ENCODE measurements at places on chromosomes 16 and 17.

DNA sequence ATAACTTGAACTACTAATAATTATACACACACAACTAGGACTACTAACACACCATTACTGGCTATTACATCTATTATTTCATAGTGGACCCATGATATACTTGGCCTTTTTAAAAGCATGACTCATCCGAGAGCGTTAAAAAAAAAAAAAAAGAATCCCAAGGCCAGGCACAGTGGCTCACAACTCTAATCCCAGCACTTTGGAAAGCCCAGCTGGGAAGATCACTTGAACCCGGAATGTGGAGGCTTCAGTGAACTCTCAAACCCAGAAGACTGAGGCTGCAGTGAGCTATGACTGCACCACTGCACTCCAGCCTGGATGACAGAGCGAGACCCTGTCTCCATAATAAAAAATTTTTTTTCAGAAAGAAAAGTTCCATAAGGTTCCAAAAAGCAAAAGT, 3.1 kb downstream of the GLG1 start:
- no peak for DNase-seq

DNA sequence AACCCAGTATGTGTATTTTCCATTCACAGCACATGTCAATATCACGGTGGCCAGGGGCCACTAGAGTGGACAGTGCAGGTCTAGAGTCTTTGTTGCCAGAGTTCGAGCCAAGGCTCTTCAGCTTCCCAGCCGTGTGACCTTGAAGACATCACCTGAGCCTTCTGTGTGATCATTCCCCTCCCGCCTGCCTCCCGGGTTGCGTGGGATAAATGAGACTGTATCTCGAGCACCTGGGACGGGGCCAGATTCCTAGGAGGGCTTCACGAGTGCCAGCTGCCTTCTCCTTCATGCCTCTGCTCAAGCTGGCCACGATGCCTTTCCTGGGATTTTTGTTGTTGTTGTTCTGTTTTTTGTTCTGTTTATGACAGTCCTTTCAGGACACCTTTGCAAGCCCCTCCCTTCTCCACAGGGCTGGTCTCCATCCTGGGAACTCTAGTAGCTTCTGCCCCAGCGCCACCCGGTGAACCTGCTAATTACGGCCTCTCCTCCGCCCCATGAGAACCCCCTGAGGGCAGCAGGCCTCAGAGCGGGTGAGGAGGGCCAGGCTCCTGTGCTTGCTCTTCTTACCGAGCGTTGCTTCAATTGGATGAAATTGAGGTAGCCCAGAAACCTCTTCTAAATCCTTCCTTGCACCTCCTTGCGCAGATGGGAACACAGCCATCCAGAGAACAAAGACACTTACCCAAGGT, 3.9 kb downstream of the SPNS2 start:
- DNase-seq = no peak

GRCh38 chr17:69763503-69763902, 311.5 kb upstream of the KCNJ16 start:
- no peak for DNase-seq

DNA sequence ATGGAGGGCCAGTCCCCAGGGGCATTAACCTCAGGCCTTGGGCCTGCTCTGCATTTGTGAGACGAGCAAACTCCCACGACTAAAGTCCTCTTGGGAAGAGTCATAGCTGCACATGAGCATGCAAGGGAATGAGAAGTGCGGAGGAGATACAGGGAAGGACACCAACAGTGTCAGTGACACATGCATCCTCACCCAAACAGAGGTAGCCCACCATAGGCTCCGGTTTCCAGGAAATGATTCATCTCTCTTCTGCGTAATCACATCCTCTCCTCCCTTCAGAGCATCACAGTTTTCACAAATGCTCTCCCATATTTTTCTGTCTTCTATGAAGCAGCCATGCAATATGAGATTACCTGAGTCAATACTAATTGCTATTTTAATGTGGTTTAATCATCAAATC, 725.7 kb upstream of the GOT2 start:
- DNase-seq = no peak

GRCh38 chr17:81334391-81334901, 39.3 kb upstream of the SLC38A10 start:
- no peak for DNase-seq

- no peak for DNase-seq
Measured at GRCh38 chr16:54080524-54081008, 206.0 kb downstream of the IRX3 start.

DNA sequence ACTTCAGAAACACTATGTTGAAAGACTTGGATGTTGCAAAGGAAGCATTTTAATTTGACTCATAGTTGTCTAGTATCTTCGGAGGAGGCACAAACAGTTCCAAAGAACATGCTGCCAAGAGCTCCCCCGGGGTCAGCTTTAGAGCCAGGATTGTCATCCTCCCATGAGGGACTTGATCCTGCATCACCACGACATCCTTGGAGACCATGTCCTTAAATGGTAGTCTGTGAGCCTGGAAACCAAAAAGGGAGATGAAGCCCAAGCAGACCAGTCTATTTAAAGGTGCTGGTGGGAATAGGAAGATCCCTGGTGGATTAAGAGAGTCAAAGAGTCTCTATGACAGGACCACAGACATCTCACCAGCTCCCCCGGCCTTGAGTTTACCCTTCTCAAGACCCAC, 33.3 kb upstream of the DYNLRB2 start:
- DNase-seq = no peak

DNA sequence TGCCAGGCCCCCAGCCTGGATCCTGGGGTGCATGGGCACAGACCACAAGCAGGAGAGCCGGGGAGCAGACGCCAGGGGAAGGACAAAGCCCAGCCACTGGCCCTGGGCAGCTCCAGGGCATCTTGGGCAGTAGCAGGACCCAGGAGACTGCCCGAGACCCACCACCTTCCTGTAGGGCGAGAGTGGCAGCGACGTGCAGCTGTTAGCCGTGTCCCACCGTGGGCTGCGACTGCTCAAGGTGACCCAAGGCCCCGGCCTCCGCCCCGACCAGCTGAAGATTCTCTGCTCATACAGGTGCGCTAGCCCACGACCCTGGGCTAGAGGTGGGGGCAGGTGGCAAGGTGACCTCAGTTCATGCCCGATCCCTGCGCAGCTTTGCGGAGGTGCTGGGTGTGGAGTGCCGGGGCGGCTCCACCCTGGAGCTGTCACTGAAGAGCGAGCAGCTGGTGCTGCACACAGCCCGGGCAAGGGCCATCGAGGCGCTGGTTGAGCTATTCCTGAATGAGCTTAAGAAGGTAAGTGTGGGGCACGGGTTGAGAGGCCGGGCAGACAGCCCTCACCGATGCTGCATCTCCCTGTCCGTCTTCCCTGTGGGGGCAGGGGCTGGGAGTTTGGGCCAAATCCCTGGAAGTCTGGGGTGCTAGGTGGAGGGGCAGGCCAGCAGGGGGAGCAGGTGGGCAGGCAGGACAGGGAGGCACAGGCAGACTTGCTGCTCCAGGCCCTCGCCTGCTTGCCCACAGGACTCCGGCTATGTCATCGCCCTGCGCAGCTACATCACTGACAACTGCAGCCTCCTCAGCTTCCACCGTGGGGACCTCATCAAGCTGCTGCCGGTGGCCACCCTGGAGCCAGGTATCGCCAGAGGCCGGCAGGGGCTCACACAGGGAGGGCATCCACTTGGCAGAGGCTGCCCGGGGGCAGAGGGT, 13.5 kb upstream of the SMIM5 start:
- peak; percentile 24 for DNase-seq

- no peak for DNase-seq
Measured at GRCh38 chr16:23114131-23114904, 34.9 kb downstream of the USP31 start.

DNA sequence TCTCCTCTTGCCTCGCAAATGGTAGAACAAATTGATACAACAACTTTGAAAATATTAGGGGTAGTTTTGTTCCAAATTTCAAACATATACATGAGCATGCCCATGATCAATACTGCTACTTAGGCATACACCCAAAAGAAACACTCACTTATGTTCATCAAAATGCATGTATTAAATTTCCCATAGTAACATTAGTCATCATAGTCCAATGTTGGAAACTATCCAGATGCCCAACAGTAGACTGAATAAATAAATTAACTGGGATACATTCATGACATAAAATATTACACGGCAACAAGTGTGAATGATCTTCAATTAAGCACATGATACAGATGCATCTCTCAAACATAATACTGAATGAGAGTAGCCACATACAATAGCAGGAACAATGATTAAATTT, 391.6 kb downstream of the CDH11 start:
- DNase-seq = no peak

DNA sequence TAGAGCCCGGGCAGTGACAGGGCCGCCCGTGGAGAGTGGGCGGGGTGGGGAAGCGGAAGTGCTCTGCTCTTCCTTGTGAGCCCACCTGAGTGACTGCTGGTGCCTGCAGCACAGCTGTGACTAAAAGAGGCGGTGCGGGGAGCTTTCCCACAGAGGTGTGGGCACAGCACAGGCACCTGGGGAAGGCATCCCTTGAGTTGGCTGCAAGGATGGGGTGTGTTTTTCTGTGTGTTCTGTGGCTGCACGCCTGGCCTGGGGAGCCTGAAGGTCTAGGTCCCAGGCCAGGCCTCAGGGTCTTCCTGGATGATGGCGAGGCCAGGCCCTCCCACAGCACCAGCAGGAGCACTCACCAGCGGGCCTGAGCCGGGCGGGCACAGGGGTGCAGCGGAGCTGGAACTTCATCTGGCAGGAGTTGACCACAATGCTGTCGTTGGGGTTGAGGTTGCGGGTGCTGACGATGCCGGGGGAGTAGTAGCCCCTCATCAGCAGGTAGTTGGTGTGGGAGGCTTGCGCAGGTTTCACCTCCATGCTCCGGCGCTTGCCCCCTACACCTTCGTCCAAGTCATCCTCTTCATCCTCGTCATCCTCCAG, 67.1 kb downstream of the IL21R start:
- DNase-seq = no peak

- DNase-seq = no peak
Measured at GRCh38 chr17:7322520-7323194, 6.5 kb downstream of the NEURL4 start.

- no peak for DNase-seq
Measured at GRCh38 chr17:1367351-1367745, 32.7 kb downstream of the YWHAE start.

DNA sequence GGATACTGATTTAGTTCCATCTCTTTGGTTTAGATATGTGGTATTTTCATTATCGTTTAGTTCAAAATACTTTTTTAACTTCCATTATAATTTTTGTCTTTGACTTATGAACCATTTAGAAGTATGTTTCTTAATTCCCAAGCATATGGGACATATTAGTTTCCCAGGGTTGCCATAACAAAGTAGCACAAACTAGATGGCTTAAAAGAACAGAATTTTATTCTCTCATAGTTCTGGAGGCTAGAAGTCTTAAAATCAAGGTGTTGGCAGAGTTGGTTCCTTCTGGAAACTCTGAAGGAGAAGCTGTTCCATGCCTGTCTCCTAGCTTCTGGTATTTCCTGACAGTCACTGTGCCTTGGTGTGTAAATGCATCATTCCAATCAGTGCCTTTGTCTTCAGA, 291.5 kb upstream of the AXIN2 start:
- DNase-seq = no peak

DNA sequence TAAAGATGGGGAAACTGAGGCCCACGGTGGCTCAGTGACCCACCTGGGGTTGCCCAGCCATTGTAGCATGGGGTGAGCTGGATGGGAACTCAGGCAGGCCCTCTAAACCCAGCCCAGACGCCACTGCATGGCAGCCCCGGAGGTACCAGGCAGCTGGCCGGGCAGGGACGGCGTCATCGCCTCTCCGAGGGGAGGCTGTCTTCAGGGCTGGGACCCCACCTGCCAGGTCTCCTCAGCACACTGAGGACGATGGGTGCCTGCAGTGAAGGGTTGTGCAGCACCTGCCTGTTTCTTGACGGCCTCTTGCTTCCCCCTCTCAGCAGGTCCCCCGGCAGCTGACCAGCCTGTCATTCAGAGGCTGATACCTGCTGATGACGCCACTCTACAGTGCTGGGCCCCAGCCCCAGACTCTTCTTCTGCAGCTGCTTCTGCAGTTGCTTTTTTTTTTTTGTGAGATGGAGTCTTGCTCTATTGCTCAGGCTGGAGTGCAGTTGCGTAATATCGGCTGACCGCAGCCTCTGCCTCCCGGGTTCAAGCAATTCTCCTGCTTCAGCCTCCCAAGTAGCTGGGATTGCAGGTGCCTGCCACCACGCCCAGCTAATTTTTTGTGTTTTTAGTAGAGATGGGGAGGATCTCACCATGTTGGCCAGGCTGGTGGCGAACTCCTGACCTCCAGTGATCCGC, 24.7 kb downstream of the RNF213 start:
- DNase-seq = no peak

All from stimulated activated CD4-positive, alpha-beta T cell treated with anti-CD3 and anti-CD28 coated beads, Interleukin-4, amount 100 ng/mL, for 1 hour (primary cell).